ENCODE measurements at places on chromosomes 1 and 21. TPM values are rescaled to one million over a fixed set of nuclear protein-coding genes. Genes with fewer than 3 reads are reported as not detected.

The HMGCS2 gene
- 11.6 TPM for total RNA-seq

The TAF1A gene
- total RNA-seq: 23.4 TPM

DNA sequence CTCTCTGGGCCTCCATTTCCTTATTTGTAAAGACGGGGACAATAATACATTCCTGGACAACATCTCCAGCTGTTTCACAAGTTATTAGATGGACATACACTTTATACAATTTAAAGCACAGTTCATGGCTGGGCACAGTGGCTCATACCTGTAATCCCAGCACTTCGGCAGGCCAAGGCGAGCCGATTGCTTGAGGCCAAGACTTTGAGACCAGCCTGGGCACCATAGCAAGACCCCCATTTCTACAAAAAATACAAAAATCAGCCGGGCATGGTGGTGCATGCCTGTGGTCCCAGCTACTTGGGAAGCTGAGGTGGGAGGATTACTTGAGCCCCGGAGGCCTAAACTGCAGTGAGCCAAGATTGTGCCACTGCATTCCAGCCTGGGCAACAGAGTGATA is 34.1 kb downstream of the IGSF21 start:
- no peak for DNase-seq

GRCh38 chr1:100130552-100131077 is 2.1 kb downstream of the SASS6 start:
- DNase-seq: no peak

The CLDN8 gene
- 1.6 TPM for total RNA-seq

DNA sequence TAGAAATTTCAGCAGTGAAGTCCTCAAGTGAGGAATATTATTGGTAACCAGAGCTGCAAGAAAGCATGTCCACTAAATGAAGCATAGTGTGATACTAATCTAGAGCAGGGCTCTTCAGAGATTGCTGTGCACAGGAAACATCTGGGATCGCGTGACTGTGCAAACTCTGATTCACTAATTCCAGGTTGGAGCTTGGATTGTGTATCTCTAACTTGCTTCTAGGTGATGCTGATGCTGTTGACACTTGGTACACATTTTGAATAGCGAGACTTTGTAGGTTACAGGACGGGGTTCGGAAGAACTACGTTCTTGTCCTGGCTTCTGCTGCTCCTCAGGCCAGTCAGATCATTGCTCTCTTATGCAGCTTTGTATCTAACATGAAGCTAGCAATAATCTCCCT is 66.5 kb downstream of the PRRX1 start:
- no peak for DNase-seq

The IFI44L gene
- 40.6 TPM for total RNA-seq

All from urinary bladder (tissue), 4 donors.